ENCODE measurements at places on chromosomes 2 and 18.

DNA sequence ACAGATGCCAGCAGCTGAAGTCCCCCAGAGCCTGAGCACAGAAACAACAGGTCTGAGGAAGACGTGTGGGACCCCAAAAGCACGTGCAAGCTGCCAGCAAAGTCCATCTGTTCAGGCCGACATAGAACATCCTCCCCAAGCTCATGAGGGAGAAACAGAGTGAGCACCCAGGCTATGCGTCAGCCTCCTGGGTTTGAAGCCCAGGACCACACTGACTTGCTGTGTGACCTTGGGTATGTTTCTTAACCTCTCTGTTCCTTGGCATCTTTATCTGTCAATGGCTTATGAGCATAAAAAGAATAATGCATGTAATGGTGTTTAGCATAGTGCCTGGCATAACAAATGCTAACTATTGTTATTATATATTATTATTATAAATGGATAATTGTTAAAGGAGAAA is 40.3 kb downstream of the COL4A4 start:
- DNase-seq = no peak

DNA sequence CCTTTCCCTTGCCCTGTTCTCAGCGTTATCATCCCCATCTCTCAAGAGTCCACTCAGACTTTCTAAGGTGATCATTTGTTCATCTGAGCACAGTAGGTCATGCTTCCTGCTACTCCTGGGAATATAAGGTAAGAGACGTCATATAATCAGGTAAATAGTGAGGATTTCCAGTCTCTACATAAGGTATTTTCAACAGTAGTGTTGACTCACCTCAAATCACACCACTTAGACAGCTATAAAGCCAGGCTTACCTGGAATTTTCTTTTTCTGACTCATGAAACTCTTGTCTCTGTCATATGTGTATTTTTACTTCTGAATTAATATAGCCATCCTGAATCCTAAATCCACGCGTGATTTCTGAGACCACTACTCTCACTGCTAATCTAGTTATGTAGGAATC is 443.2 kb downstream of the ARHGAP15 start:
- DNase-seq = no peak

GRCh38 chr2:195051401-195051800 is 605.6 kb upstream of the SLC39A10 start:
- no peak for DNase-seq

DNA sequence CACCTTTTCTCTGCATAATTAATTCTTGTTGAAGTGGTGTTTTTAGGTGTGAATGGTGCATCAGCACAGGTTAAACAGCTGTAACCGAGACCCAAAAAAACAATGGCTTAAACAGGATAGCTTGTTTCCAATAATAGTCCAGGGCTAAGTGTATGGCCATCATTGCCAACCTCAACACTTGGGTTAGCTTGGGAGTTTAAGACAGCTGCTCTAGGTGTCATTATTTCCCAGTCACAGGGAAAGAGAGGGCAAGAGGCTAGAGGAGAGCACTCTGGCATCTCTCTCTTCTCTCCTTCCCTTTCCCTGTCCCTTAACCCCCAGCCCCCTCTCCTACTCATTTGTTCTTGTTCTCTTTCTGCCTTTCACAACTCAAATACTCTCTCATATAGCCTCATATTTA is 21.1 kb downstream of the BIRC6 start:
- DNase-seq = no peak

- no peak for DNase-seq
These were observed 164.0 kb upstream of the SIX3 start for GRCh38 chr2:44777537-44777936.

- no peak for DNase-seq
These were observed 1311.9 kb upstream of the NRXN1 start for GRCh38 chr2:52343706-52344266.
